ENCODE measurements at places on chromosomes 6 and 20.

- DNase-seq = no peak
Observed at GRCh38 chr6:41077536-41077935, 4.8 kb downstream of the NFYA start.

DNA sequence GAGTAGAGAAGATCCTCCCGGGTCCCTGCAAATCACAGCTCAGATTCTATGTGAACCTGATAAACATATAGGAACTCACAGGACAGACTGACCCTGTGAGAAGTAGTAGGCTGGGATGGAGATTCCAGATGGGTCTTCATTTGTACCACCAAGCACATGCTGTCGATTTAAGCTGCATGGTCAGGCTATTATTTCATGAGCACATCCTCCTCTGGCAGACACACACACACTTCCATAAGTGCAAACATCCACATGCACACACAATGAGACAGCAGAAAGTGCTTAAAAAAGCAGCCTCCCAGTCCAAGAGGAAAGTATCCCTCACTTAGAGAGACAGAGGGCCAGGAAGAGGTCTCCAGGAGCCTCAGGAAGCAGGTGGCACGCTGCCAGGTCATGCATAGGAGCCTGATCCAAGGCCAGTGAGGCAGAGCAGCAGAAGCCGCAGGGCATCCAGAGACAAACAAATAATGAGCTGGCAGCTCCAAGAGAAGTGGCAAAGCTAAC, 131.8 kb downstream of the UNC5CL start:
- DNase-seq = no peak

DNA sequence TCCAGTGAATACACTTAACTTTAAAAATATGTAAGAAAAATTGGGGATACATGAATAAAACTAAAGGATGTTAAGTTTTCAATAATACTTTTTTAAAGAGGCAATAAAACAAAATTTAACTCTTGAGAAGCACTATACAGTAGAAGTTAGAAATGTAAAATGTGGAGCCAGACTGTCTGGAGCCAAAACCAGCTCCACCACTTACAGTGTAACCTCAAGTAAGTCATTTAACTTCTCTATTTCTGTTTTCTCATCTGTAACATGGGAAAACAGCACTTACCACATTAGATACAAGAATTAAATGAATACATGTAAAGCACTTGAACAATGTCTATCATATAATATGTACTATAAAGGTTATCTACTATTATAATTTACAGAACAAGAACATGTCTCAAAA, 6.7 kb downstream of the ATG5 start:
- DNase-seq = no peak

DNA sequence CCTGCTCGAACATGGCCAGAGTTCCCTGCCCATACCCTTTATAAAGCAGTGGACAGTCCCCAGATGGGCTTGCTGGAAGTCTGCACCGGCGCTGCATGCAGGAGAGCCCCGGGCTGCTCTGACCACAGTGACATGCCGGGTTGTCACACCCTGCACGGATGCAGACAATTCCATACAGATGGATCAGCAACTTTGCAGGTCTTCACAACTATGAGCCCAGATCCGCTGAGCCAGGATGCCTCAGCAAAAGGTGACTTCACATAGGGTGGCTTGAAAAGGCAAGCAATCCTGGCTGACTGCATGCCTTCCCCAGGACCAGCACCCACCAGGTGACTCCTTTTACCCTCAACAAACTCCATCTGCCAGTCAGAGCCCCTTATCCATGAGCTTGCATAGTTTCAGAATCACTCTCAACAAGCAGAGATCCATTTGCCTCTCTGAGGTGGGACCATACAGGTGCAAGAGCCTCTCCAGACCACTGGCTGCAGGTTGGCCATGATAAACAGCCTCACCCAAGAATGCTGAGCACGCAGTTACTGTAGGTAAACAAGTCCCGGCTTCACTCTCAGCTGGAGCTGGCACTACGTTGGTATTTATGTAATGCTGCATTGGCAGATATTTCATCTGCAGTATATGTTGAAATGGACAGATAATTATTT, 183.0 kb upstream of the QKI start:
- no peak for DNase-seq

- DNase-seq = no peak
Observed at GRCh38 chr6:2665146-2666070, 85.3 kb downstream of the MYLK4 start.

Measured in forelimb muscle (tissue), 1 donor.